LHCN-M2 (cell line): ENCODE measurements at places on chromosomes 4 and X.

GRCh38 chrX:130081421-130082045, 28.8 kb downstream of the ELF4 start:
- no peak for DNase-seq

- DNase-seq = peak; percentile 55
Measured at GRCh38 chr4:98659106-98659592, 738 bp upstream of the TSPAN5 start.

- no peak for DNase-seq
Measured at GRCh38 chrX:65879977-65880799, 159.7 kb downstream of the VSIG4 start.

- no peak for DNase-seq
Measured at GRCh38 chr4:27357283-27357682, 496.6 kb downstream of the STIM2 start.

DNA sequence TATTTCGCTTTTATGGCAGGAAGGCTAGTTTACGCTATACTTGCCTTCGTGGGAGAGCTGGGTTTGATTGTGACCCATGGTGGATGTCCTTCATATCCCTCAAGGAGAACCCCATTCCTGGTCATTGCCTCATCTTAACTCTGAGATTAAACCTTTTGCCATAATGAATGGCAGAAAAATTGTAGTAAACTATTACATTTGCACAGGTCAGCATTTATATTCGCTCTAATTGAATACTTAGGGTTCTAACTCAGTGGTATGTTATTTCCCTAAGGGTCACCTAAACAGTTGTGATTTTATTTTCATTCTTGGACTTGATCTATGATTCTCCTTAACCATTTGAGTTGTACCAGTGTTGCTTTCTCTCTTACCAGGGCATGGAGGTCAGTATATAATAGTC, 13.4 kb downstream of the PDK3 start:
- DNase-seq = no peak

DNA sequence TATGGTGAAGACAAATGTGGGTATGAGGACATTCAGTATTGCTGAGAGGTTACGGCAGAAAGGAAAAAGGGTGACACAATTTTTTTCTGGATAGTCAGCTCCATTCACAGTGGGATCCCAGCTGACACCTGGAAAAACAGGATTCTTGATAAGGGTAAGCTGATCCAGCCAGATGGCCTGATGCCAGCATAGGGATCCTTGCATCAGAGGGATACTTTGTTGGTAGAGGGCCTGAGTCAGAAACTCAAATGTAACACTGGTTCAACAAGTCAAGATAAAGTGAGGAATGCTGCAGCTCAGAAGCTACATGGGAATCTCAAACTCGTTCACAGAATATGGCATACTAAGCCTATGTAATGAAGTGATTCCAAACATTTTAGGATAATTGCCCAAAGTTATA, 726.7 kb downstream of the C4orf33 start:
- no peak for DNase-seq

- DNase-seq = no peak
Measured at GRCh38 chr4:31411565-31411964, 691.4 kb downstream of the PCDH7 start.

GRCh38 chr4:8478801-8479744, 38.5 kb downstream of the TRMT44 start:
- no peak for DNase-seq

GRCh38 chr4:156732634-156733033, 239.0 kb downstream of the PDGFC start:
- no peak for DNase-seq

DNA sequence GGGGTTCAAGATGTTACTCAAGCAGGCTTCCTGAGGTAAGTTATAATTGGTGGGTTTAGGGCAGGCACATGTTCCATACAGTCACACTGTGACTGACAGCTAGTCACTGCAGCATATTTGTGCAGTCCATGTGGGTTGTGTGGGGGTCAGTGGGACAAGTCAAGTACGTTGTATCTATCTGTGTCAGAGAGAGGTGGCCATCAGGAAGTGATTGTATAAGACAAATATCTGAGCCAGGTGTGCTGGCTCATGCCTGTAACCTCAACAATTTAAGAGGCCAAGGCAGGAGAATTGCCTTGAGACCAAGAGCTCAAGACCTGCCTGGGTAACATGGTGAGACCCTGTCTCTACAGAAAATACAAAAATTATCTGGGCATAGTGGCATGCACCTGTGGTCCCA, 509.3 kb downstream of the CENPC start:
- peak; percentile 59 for DNase-seq

- DNase-seq = no peak
Measured at GRCh38 chr4:21953653-21954052, 5.1 kb upstream of the KCNIP4 start.

DNA sequence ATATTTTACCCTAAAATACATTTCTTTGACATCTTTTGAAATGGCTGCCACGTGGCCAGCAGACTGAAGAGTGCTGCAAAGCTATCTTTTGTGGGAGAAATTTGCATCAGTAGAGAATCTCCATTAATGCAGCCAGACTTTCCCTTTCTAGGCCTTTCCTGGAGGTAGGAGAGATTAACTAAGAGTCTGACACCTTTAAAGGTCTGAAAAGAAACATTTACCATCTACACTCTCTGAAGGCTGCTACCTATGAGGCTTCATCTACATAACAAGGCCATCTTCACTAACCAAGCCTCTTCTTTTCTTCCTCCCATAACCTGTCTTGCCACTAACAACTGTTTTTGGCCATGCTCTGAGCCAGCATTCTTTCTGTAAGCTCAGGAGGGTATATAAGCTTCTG, 17.8 kb upstream of the SPRY1 start:
- DNase-seq = no peak

DNA sequence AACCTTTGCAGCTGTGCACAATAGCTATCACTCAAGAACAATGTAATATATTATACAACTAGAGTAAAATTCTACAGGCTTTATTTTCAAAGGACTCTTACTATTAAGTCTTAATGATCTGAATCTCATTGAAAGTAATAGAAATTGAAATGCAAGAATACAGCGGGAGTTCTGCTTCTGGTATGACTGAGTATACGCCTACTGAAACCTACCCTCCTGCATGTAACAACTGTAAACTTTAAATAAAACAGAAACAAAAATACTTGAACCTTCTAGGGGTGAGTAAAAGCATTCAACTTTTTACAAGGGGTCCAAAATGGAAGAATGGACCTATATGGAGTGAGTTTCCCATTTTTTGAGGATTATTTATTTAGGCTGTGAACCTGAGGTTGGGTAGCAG, 13.5 kb downstream of the DCHS2 start:
- DNase-seq = no peak

- DNase-seq = peak; percentile 75
Measured at GRCh38 chr4:133565379-133565778, 416.3 kb downstream of the PCDH10 start.

DNA sequence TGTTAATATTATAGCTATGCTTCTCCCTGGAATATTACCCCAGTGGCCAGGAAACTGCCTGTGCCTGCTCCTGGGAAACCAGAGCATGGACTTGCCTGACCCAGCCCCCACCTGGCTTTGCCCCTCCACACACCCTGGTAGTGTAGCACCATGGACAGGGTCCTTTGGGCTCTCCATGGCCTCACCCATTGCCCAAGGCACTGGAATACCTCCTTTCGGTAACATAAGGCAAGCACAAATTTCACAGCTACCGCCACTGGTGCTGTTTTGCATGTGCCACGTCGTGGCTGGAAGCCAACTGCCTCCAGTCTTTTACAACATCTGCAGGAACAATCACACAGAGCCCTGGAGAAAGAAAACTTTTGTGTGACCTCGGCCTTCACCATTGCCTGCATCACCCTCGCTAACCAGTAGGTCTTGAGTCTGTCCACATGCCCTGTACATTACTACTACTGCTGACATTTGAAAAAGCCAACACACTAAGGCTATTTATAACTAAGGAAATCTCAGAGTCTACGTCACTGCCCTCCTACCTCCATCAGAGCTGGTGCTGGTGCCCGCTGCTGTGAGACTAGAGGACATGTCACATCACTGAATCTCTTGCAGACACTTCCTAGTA, 47.7 kb downstream of the HPGD start:
- peak; percentile 14 for DNase-seq

GRCh38 chrX:107706309-107706708, 69.3 kb downstream of the TSC22D3 start:
- DNase-seq = no peak

DNA sequence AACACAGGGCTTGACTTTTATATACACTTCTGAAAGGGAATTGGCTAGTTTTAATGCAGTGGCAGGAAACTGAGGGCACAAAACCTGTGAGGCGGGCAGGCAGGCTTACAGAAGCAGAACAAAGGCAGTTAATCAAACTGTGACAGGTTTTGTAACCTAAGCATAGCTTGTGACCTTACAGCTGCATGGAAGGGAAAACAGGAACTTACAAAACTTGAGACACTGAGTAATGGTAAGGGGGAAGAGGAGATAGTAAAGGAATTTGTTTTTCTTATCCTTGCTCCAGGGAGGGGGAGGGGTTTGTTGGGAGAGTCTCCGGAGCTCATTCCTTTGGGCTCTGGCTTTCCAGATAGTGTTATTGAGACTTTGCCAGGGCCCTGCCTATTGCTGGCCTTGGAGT, 55.6 kb downstream of the SLITRK4 start:
- DNase-seq = peak; percentile 10
